Activated CD4-positive, alpha-beta memory T cell treated with anti-CD3 and anti-CD28 coated beads, Interleukin-2, amount 10 ng/mL, durations not matched to agents 7 days and 5 days (primary cell): ENCODE measurements at places on chromosomes 3 and 15. TPM values are rescaled to one million over a fixed set of nuclear protein-coding genes. Genes with fewer than 3 reads are reported as not detected.

DNA sequence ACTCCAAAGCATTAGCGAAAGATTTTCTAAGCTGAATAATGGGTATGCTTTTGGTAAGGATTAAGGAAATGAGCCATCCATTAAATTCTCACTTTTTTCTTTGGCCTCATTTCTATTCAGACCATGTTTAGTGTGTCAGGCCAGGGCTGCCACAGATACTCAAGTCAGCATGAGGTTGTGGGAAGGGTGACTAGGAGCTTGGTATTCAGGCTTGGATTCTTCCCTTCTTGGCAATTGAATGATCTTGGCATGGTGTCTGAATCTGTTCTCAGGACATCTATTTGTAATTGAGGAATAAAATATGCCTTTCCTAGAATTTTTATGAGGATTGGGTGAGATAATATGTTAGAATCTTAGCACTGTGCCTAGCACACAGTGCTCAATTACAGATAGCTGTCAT, 11.2 kb downstream of the CCNB2 start:
- DNase-seq, result no peak

The KBTBD13 gene
- not detected for total RNA-seq

DNA sequence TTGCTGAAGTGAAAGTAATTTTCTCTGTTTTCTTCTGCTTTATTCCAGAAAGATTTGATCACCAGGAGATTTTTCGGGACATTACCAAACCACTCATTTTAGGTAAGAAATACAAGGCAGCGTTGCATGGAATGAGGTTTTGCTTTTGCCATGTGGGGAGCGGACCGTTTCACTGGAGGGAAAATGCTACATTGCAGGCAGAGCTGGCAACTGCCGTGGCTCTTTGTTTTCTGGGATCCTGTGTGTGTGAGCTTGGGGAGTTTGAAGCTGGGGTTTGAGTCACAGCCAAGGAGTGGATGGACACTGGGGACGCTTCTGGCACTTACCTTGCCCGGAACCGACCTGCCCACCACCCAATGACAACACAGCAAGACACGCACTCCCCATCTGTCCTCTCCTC, 109.9 kb downstream of the APBA2 start:
- no peak for DNase-seq

DNA sequence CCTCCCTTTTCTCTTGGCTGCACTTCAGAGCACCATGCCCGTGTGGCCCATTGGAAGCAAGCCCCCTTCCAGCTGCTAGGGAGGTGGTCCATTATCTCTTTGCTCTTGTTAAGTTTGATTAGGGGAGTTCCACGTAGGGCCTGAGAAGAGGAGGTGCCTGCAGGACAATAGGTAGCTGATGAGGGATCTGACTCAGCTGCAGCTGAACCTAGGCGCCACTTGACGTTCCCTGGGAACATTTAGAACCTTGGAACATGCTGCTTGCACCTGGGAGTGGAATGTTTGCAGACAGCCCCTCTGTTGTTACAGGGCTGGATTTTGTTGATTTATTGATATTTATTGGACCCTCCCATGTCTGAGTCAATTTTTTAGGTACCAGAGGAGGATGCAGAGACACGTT, 4.7 kb downstream of the SMAD3 start:
- no peak for DNase-seq

- DNase-seq, result no peak
Measured at GRCh38 chr3:4719046-4719501, 225.9 kb downstream of the ITPR1 start.

DNA sequence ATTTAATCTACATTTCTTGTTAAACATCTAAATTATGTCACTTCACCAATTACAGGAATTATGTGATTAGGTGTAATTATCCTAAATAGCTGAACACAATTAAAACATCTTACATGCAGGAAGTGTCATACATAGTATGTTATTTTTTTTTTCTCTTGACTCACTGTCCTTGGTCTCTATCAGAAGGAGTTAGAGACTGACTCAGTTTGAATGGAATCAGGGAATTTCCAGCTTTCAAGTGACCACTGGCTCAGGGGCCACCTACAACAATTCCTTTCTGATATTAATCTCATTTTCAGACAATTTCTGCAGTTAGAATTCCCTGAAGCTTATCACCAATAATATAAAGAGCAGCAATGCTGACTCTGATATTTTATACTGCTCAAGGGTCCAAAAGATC, 400.7 kb downstream of the ROBO1 start:
- DNase-seq, result no peak

GRCh38 chr15:60017538-60018520, 13.7 kb downstream of the FOXB1 start:
- DNase-seq, result peak; percentile 33

GRCh38 chr3:109353057-109353456, 15.7 kb upstream of the DPPA4 start:
- no peak for DNase-seq

The ACTC1 gene
- total RNA-seq, result not detected

DNA sequence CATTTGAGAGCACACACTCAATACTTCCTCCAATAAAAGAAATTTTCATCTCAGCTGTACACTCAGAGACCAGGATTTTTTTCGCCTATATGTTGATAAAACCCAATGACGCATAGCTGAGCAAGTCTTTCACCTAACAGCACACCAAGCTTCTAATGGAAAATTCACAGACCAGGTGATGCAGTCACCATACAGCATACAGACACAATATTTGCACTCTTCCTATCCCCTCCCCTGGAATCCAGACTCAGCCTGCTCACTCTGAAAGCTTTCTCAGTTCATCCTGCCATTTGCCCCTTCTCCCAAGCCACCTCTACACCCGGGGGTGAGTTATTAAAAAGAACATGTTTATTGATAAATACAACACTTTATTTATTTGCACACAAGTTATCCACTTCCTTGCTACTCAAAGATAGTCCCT, 1.7 kb downstream of the TBC1D5 start:
- no peak for DNase-seq

GRCh38 chr3:13406190-13406589, 13.9 kb downstream of the NUP210 start:
- no peak for DNase-seq

The SPINK8 gene
- total RNA-seq, result not detected

DNA sequence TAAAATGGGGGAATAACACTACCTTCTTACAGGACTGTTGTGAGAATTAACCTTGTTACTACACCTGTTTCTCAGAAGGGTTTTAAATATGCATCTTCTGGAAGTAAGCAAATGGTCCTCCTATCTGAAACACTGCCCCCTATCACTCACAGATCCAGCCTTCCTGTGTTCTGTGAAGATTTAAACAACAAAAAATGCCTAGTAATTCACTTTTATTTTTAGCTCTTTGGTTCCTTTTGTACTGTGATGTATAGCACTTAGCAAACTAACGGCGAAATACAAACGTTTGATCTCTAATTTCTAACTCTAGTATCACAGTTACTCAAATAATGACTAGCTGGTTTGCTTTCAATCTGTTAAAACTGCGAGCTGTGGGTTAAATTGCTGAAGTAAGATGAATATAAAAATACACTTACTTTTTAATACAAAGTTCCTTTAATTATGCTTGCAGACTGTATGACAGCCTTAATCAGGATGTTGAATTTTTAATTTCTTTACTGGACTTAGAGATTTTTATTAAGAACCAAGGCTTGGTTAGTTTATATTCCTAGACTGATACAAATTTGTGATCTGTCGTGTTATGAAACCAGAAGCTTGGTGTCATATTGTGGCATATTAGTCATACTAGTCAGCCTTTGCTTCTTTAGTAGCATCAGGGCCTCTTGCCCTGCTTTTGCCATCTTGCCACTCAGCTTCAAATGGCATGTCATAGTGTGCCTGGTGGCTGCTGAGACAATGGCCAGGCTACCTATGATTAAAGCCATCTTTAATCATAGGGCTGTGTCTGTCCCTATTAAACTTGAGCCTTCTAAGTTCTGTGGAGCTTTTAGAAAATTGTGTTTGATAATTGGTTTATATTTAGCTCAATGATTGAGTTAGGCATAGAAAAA, 9.2 kb downstream of the EIF3J start:
- DNase-seq, result peak; percentile 64

The ARIH1 gene
- 133 TPM for total RNA-seq

- no peak for DNase-seq
Measured at GRCh38 chr3:40079847-40080240, 229.7 kb upstream of the EIF1B start.

GRCh38 chr3:115709093-115709492, 85.8 kb downstream of the GAP43 start:
- DNase-seq, result no peak

DNA sequence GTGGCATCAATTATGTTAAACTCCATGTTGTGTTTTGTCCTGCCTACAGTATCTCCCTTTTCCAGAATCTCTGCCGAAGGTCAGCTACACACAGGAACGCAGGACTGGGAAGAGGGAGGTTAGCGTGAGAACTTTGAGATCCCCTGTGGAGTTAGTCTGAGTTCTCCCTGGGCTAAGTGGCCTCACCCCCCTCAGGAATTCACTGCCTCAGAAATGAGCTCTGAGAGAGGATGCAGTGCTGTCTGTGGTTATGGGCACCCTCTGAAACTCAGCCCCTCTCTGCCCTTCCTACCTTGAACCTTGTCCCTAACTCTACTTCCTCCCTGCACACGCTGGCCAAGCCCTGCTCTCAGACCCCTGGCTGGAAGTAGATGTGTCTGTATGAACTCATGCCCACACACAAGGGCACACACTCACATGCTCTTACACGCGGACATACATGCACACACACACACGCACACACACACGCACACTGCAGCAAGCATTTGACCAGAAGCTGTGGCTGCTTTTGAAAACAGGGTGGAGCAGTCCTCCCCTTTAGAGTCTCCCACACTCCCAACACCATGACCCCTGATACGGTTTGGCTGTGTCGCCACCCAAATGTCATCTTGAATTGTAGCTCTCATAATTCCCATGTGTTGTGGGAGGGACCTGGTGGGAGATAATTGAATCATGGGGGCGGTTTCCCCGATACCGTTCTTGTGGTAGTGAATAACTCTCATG, 5.3 kb upstream of the VIPR1 start:
- peak; percentile 5 for DNase-seq

GRCh38 chr3:12449889-12450682, 34.2 kb upstream of the TSEN2 start:
- no peak for DNase-seq

- no peak for DNase-seq
Measured at GRCh38 chr3:189737619-189738018, 106.4 kb downstream of the TP63 start.

- DNase-seq, result no peak
Measured at GRCh38 chr3:13072600-13073325, 466 bp downstream of the IQSEC1 start.

DNA sequence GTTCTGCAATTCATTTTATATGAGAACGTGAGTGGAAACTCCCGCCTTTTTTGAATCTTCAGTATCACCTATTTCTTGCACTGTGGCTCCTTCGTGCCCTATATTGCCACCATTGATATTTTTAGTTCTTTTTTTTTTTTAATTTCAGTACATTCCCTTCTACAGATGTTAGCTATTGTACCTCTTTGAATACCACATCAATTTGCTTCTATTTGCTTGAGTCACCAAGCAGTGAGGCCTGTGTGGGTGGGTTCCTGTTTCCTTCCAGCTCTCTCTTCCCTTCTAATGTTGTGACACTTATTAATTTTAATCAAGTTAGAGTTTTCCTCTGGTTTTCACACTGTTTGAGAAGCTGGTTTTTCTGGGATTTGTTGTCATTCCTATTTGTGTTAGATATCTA, 8.7 kb downstream of the HACD2 start:
- DNase-seq, result no peak

DNA sequence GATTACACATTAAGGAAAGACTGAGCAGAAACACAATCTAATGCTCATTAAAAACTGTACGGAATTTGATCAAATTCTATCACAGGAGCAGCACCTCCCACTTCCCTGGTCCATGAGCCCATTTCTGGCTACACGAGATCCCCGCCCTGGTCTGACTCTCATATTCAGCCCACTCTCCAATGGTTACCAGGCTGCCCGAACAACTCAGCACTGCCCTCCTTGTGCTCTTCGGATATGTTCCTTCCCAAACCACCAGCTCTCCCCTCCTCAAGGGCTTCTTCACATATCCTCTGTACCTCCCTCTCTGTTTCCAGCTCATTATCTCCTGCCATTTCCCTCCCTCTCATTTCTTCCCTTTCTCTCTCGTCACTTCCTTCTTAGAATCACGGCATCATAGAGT, 180.5 kb downstream of the RSL24D1 start:
- DNase-seq, result no peak

The TICRR gene
- 18.5 TPM for total RNA-seq

GRCh38 chr3:54064486-54064885, 57.9 kb upstream of the CACNA2D3 start:
- DNase-seq, result no peak

DNA sequence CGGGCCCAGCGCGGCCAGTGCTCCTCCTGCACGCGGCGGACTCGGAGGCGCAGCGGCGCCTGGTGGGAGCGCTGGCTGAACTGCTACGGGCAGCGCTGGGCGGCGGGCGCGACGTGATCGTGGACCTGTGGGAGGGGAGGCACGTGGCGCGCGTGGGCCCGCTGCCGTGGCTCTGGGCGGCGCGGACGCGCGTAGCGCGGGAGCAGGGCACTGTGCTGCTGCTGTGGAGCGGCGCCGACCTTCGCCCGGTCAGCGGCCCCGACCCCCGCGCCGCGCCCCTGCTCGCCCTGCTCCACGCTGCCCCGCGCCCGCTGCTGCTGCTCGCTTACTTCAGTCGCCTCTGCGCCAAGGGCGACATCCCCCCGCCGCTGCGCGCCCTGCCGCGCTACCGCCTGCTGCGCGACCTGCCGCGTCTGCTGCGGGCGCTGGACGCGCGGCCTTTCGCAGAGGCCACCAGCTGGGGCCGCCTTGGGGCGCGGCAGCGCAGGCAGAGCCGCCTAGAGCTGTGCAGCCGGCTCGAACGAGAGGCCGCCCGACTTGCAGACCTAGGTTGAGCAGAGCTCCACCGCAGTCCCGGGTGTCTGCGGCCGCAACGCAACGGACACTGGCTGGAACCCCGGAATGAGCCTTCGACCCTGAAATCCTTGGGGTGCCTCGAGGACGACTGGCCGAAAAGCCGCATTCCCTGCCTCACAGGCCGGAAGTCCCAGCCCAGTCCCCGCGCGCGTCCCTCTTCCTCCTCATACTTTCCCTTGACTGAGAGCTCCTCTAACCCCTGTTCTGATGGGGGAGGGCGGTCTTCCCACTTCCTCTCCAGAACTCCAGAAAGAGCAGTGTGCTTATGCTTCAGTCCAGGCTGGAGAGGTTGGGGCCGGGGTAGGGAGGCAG, 1.4 kb upstream of the IL17RC start:
- peak; percentile 40 for DNase-seq

- no peak for DNase-seq
Measured at GRCh38 chr3:41092844-41093243, 106.5 kb upstream of the CTNNB1 start.

The PLSCR5 gene
- total RNA-seq, result not detected

DNA sequence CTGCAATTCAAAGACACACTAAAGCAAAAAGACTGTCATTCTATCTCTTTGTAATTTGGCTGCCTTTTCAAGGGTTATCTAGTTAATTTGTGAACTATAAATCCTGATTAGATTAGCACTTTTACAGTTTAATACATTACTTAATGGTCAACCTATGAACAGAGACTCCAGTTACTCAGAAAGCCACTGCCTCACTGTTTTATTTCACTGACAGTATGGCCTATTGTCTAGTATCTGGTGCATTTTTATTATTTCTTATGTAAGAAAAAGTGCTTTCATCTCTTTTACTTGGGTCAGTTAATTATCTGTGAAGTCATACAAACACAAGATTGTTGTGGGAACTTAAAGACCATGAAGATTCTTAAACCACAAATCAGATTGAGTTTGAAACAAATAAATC, 133.8 kb downstream of the ZBBX start:
- DNase-seq, result no peak

- DNase-seq, result no peak
Measured at GRCh38 chr3:16460886-16461285, 52.6 kb downstream of the RFTN1 start.

The TRPM7 gene
- total RNA-seq, result 35.3 TPM

The COLQ gene
- 3.6 TPM for total RNA-seq
